ENCODE measurements at places on chromosomes 3 and 15.

DNA sequence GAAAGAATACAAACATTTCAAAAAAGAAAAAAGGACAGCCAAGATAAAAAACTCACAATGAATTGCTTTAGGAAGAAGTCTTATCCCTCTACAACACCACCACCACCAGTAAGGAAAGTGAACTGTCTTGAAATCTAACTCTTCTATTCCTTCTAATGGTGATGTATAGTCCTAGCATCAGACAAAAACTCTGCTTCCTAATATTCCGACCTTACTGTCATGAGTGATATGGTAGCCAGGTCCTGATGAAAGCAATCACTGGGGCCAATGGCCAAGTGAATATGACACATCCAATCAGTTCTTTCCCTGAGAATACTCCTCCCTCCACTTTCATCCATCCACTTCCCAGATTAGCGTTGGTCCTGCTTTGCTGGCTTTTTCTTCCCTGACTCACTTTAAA, 14.8 kb downstream of the GK5 start:
- DNase-seq: no peak

DNA sequence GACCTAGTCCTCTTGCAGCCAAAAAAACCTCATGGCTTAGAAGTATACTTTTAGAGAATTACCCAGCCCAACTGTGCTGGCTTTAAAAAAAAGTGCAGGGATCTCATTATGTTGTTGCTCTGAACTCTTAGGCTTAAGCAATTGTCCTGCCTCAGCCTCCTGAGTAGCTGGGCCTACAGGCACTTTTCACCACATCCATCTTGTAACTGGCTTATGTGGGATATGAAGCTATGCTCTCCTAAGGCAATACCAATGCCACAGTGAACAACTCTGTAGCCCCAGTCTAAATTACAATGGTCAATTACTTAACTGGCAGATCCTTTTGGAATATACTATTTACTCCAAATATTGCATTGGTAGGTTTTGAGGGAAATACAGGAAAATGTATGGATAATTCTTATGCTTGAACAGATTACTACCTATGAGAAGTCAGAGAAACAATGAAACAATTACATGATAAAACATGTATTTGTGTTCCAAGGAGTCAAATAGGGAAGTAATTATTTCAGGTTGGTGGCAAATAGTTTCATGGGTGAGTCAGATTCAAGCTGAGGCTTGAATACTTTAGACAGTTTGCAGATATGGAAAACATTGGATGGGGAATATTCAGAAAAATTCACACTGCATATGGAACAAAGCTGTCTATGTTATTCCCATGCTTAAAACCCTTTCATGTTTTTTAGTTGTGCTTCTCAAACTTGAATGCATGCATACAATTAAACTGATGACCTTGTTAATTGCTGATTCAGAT, 34.6 kb upstream of the GPR149 start:
- DNase-seq: no peak

DNA sequence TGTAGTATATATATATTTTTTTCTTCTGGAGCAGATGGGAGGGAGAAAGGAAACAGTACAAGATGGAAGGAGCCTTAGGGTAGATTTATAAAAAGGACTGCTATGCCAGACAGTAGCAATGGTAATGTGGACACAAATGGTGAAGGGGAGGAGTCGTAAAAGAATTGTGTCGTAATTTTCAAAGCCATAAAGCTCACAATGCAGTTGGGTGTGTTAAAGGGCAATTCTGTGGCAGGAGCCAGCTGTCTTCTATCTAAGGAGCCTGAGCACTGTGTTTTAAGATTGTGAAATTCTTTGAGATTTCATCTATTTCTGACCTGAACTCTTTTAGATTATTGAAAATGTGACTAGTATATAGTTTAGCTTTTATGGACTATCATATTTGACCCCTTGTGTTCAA, 58.9 kb downstream of the CNOT10 start:
- no peak for DNase-seq

GRCh38 chr3:51710631-51711351, 3.9 kb downstream of the GRM2 start:
- peak; percentile 23 for DNase-seq

GRCh38 chr3:162998205-162998604, 1501.6 kb downstream of the OTOL1 start:
- no peak for DNase-seq

DNA sequence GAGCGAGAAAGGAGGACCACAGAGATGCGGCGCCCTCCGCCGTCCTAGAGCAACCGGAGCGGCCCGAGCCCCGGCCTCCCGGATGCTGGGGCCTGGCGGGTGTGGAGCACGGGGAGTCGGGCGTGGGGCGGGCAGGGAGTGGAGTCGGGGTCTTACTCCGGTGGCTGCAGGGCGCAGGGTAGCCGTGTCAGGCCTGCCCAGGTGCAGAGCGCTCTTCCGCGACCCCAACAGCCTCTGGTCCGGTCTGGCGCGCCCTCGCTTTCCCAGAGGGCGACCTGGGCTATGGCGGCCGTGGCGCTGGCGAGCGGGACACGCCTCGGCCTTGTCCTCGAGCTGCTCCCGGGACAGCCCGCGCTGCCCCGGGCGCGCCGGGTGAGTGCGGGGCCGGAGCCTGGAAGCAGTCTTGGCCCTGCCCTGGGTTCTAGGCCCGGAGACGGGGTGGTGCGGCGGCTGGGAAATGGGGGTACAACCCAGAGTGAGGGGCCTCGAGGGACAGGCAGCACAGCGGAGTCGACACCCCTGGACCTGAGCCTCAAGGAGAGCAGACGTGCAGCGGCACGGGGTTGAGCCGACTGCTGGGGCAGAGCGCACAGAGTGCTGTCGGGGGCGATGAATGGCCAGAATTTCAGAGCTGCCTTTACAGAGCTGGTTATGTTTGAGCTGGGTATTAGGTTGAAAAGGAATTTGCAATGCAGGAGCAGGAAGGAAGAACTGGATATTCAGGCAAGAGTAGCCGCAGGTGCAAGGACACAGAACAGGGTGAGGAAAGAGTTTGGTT, at the start of gene ZNF662:
TSS of gene ZNF662 (plus strand) at position 73 of the 778 bp plus-strand sequence. CDS start 1,973 bp downstream, outside the sequence.
- DNase-seq: peak; percentile 32

- DNase-seq: no peak
Observed at GRCh38 chr3:147372525-147373027, 33.8 kb downstream of the ZIC4 start.

DNA sequence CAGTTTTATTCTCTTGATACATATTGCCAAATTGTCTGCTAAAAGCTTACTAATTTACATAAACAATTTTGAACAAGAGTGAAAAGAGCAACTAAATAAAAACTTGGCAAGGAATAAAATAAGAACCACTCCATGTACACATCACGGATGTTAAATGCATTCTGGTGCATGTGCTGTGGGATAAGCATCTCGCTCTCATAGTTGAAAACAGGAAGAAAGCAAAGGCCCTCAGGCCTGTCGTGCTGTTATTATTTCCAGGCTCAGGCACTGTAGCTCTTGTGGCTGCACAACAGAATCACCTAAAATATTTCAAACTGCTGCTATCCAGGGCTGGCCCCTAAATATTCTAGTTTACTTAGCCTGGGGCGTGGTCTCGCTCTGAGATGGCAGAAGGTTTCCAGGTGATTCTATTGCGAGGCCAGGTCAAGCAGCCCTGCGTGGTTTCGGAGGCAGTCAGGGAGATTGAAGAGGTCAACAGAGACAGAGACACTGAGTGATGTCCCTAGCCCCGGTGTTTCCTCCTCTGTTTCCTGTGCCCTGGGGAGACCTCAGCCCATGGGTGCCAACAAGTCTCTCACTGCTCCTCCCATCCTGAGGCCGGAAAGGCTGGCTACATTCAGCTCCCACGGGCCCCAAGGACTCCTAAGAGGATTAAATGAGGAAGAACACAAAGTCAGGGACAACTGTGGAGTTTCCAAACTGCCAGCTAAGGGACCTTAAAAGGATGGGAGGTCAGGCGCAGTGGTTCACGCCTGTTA, 18.2 kb upstream of the PDIA5 start:
- DNase-seq: no peak

DNA sequence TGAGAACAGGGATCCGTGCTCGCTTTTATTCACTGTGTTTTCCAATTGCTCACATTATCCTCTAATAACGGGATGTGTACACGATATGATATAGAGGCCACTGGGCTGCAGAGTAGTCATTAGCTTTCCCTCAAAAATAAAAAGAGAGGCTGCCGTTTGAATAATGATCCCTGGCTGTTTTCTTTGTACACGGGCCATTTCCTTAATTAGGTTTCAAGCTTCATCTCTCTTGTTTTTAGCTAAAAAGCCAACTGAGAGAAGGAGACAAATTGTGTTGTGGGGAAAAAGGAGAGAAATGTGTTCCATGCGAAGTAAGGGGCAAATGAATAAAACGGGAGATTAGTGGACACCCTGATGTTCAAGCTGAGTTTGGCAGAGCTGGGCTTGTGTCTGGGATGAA, 174.2 kb downstream of the CACNA2D3 start:
- no peak for DNase-seq

DNA sequence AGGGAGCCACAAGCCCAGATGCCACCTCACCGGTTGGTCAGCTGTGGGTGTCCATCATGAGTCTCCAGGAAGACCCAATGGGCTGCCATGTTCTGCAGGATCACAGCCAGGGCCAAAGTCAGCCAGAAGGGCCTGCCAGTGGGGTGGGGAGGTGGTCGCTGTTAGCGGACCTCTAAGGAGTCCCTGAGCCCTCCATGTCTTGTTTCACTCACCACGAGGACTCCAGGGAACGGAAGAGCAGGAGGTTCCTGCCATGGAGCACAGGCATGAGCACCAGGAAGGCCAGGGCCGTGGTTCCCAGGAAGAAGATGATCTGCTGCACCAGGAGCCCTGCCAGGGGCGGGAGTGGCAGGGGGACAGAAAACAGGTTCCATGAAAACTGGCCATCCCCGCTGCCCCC, 8.6 kb downstream of the ISLR start:
- no peak for DNase-seq
